ENCODE measurements at places on chromosomes 2 and 18. TPM values are rescaled to one million over a fixed set of nuclear protein-coding genes. Genes with fewer than 3 reads are reported as not detected.

DNA sequence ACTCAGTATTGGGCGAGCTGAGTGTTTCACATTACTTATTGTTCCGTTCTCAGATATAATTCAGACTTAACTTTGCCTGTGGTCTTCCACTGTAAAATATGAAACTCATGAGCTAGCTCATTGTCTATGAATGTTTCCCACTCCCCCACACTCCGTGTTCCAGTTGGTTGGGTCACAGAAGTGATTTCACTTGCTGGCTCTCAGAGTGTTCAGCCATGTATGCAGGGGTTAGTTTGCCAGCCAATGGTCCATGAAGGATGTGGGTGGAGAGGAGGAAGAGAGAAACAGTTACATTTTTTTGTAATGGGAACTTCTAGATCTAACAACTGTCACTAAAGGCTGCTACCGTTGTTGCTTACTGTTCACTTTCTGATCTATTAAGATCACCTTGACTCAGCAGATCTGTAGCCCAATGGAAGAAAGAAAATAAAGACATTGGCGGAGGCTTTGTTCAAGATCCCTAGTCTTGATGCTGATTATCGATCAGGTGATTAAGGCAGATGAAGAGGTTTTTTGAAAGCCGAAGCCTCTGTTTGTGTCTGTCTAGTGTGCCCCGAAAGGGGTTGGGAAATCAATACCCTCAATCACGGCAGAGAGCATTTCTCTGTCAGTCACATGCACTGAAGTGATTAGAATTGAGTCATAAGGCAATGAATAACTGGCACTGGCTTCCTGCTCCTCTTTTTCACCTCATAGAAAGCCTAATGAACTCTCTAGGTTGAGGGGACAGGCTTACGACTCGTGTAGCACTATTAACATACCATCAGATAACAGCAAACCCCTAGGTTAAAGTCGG is 279.7 kb upstream of the FIGN start:
- no peak for DNase-seq

DNA sequence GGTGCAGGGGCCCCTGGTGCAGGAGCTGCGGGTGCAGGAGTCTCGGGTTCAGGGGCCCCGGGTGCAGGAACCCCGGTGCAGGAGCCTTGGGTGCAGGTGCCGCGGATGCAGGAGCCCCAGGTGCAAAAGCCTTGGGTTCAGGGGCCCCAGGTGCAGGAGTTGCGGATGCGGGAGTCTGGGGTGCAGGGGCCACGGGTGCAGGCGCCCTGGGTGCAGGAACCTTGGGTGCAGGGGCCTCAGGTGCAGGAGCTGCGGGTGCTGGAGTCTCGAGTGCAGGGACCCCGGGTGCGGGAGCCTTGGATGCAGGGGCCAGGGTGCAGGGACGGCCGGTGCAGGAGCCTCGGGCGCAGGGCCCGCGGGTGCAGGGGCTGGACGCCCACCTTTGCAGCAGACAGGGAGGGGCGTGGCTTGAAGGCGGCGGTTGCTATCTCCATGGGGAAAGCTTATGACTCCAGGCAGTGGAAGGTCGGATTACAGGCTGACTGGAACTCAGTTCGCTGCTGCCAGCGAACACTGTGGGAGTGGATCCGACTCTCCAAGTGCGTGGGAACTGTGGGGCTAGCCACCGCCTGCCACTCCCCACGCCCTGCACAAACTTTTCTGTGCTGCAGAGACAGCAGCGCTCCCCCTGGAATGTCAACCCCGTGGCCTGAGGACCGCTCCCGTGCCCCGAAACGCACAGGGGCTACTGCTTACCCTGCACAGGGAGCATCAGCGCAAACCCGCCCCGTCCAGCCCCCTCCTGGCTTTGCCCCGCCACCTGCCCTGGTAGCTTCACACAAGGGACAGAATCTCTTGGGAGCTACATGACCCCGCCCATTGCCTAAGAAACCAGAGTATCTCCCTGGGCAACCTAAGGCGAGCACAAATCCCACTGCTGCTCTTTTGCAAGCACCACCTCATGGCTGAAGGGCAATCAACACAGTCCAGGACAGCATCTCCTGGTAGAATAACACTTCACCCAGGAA is 40.3 kb downstream of the COPS9 start:
- DNase-seq: no peak

DNA sequence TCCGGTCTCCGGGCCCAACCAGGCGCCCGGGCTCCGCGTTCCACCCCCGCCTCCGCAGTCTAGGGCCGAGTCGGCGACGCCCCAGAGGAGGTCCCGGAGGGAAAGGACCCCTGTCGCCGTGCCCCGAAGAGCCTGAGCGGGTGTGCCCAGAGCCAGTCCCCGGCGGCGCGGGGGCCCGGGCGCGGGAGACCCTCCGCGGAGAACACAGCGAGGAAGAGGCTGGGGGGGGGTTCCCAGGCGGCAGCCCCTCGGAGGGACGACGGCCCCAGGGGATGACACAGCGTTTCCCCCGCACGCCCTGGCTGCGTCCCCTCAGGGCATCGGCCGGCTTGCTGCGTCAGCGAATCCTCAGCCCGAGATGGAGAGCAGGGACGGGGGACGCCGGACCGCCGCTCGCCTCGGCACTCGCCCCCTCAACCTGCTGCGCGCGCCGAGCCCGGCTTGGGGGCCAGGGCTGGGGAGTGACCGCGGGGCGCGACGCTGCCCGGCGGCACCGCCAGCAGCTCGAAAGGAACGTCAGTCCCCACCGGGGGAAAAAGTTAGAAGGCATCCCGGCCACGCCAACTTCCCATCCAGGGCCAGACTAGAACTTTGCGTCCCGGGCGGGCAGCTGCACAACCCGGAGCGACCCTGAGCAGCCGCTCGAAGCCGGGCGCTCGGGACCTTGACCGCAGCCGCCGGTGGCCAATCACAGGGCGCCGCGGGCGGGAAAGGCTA is 711 bp downstream of the SFXN5 start:
- peak; percentile 42 for DNase-seq

DNA sequence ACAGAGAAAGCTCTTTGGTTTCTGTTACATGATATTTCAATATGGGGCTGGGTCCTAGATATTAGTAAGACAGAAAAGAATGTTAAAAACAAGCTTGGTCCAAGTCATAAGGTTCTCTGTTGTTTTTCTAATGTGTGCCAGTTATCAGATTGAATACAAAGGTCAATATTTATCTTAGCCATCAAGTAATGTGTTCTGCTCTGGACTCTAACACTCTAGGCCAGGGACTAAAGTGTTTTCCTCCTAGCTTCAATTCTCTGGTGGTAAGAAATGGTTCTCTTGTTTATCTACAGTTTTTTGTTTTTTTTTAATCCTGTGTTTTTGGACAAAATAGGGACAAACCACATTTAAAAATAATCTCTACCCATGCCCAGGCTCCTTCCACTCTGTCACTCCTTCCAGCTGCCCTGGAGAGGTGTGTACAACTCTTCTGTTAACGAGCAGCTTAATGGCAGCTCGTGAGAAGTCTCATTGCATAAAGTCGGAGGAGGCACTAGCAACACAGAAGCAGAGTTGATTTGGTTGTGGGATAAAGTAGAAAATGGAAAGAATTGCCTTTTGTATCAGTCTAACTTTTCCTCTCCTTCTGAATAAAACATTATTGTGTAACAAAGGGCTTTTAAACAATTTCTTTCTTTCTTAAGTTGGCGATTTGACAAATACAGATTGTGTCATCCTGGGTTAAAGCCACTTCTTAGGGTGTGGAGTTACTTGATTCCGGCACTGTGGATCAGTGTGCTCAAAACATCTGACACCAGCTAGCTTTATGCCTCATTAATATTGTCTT is 8.0 kb upstream of the SESTD1 start:
- DNase-seq: peak; percentile 20

- DNase-seq: no peak
Measured at GRCh38 chr18:53715243-53715853, 509.1 kb downstream of the MBD2 start.

- no peak for DNase-seq
Measured at GRCh38 chr2:85801871-85802270, 48.1 kb downstream of the ATOH8 start.

- peak; percentile 1 for DNase-seq
Measured at GRCh38 chr2:194166818-194167217, 1490.2 kb upstream of the SLC39A10 start.

- DNase-seq: no peak
Measured at GRCh38 chr18:31592506-31593157, 955 bp downstream of the TTR start.

DNA sequence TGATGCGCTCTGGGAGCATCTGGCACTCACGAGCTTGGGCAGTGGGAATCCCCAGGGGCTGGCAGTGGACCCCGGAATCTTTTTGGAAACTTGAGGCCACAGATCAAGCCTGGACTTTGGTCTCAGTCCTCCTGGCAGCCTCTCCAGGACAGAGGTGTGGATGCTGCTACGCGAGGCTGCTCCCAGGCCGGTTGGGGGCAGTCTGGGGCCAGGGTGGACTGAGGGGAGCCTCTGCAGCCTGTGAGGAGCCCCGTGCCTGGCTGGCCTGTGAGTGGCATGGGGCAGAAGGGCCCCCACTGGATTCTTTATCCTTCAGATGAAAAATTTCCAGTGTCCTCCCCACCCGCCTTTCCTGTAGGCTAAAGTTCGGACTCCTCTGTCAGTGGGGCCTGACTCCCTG is 12.7 kb upstream of the DES start:
- DNase-seq: no peak

TMBIM1 gene
- 73.8 TPM for polyA plus RNA-seq

STARD6 gene
- polyA plus RNA-seq: 0.15 TPM

EML6 gene
- polyA plus RNA-seq: 1.6 TPM

ABCA12 gene
- 0.26 TPM for polyA plus RNA-seq

STRADB gene
- 52.8 TPM for polyA plus RNA-seq

PTH2R gene
- 0.37 TPM for polyA plus RNA-seq

Measured in right lung (tissue), 10 donors.